A172 (cell line): ENCODE measurements at places on chromosomes 2 and 18.

DNA sequence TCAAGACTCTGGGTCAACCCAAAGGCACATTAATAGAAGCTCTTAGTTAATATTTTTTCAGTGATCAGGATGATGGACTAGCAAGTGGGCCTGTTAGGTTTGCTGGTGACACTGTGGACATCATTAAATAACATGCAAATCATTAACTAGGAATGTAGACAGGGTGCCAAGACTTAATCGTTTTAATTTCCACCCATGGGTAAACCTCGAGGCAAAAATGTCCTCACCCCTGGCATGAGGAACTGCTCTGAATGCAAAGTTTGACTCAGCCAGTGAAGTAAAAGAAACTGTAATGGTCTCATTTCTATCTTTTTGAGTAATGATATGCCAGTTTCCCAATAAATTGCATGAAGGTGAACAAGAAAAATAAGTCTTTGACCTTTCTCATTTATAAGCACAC is 152.6 kb upstream of the MEX3C start:
- no peak for DNase-seq

- no peak for DNase-seq
Measured at GRCh38 chr18:75857558-75857957, 430.1 kb upstream of the SMIM21 start.

GRCh38 chr18:8601277-8602032 is 7.8 kb upstream of the RAB12 start:
- no peak for DNase-seq

GRCh38 chr2:10909050-10909995 is 2.4 kb upstream of the KCNF1 start:
- DNase-seq, result peak; percentile 27

GRCh38 chr2:53353135-53354114 is 414.2 kb upstream of the CHAC2 start:
- DNase-seq, result peak; percentile 97

GRCh38 chr2:29273685-29274611 is 158.7 kb downstream of the CLIP4 start:
- DNase-seq, result no peak

GRCh38 chr2:109468893-109469292 is 144.9 kb downstream of the SEPTIN10 start:
- no peak for DNase-seq

- no peak for DNase-seq
Measured at GRCh38 chr2:232652505-232652851, 19.1 kb downstream of the EFHD1 start.

DNA sequence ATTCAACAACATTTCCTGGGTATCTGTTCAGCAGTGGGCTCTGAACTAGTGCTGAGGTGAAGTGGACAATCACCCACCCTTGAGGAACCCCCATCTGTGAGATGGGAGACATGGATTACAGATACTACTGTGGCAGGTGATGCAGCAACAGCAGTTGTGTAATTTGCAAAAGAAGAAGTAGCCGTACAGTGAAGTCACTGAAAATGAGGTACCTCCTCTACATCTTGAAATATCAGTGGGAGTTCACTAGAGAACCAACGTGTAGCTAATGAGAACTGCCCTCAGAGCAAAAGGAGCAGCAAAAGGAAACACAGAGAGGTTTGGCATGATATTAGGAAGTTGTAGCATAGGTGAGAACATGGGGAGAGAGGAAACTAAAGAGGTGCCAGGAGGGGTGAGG is 41.3 kb downstream of the VSNL1 start:
- DNase-seq, result no peak

DNA sequence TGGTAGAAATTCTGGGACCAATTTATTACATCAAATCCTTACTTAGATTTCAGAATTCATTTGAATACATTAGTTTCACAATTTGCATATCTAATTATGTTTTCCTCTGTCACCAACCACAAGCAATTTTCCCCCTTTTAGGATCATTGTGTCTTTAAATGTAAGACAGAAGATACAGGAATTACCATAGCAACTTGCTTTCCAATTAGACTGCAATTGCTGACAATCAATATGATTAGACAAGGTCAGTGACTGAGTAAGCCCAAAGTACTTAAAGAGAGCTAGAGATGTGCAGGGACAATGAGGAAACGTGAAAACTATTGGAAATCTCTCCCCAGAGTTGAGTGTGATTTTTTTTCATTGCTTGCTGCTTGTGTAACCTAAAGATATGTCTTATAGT is 121.4 kb downstream of the FSHR start:
- DNase-seq, result no peak

DNA sequence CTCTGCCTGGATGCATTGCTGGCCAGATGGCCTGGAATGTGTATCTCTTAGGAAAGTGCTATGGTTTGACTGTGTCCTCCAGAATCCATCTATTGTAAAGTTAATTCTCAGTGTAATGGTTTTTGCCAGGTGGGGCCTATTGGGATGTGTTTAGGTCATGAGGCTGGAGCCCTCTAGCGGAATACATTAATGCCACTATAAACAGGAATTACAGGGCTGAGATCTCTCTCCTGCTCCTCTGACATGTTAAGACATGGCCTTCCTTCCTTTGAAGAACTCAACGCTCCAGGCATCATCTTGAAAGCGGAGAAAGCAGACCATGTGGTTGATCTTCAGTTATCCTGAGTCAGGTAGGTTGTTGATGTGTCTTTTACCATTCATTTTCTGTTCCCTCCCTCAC is 276.4 kb downstream of the RPIA start:
- DNase-seq, result peak; percentile 23

DNA sequence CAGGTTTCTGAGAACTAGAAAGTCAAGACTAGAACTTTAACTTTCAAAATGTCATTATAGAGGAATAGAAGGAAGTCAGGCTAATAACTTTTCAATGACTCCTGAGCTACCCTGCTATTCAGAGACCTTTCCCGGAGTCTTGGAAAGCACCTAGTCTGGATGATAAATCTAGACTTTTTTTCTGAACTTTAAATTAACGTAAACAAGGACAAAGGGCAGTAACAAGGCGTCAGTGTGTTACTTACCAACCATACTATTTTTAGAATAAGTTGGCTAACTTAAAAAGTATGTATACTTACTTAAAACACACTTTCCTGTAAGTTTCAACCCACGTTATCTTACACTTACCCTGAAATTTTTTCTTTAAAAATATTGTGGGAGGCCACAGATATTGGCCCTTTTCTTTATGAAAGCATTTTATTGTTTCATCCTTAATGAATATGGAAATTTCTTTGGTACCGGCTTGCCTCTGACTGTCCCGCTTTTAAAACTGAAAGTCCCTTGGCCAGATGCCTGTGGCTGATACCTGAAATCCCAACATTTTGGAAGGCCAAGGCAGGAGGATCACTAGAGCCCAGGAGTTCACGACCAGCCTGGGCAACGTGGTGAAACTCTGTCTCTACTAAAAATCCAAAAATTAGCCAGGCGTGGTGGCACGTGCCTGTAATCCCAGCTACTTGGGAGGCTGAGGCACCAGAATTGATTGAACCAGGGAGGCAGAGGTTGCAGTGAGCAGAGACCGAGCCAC is 9.7 kb downstream of the PMAIP1 start:
- DNase-seq, result no peak

- DNase-seq, result peak; percentile 46
Measured at GRCh38 chr2:166417669-166418068, 41.9 kb upstream of the SCN9A start.

DNA sequence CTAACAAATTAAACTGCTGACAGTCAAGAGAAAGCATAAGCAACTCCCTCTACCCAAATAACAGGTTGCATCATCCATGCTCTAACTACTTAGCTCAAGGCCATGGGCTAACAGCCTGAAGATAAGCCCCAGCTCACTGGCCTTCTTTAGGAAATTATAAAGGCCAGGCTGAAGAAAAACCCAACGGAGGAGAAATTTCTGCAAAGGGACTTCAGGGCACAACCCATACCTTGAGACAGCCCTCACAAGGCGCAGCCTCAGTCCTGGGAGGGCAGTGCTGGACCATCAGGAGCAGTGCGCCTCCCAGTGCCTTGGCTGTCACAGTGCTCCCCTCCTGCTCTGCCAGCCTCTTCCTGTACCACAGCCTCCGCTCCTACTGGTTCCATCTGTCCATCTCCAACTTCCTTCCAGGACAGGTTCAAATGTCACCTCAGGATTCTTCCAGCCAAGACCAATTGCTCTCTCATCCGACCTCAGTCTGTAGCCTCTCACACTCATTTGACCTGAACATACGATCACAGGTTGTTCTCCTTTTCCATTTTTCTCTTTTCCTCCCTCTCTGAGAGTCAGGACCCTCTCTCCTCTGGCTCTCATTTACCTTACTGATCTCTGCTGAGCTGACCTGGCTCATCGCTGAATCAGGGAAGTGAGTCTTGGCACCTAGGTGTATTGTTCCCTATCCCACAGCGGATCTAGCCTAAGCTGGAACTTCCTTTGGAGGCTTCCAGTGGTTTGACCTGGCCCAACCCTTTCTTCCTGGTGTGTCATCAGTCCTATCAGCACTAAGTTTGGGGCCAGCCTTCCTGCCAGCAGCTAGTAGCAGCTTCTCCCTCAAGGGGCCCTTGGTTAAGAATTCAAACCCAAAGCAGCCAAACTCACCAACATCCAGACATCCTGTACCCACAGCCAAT is 1.9 kb downstream of the MCFD2 start:
- peak; percentile 97 for DNase-seq

GRCh38 chr2:112750560-112750843 is 13.9 kb downstream of the CKAP2L start:
- peak; percentile 23 for DNase-seq

DNA sequence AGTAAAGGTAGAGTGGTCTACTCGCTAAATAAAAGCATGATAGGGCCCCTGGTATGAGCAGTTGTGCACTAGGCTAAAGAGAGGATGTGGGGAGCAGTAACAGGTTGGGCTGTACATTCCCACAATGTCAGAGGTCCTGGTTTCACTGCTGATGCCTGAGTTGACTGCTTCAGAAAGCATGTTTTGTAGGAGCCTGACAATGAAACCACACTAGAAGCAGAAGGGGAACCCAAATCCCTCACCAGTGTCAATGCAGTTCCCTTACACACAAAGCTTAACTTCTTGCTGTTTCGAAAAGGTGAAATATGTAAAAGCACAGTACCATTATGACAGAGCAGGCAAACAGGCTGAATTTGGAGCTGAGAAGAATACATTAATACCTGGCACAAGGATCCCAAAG is 291.7 kb upstream of the KYNU start:
- no peak for DNase-seq
